ENCODE measurements at places on chromosomes 2 and 18. TPM values are rescaled to one million over a fixed set of nuclear protein-coding genes. Genes with fewer than 3 reads are reported as not detected.

- no peak for DNase-seq
Observed at GRCh38 chr2:136613096-136613495, 152.2 kb upstream of the THSD7B start.

HOXD8 gene
- total RNA-seq: not detected

DNA sequence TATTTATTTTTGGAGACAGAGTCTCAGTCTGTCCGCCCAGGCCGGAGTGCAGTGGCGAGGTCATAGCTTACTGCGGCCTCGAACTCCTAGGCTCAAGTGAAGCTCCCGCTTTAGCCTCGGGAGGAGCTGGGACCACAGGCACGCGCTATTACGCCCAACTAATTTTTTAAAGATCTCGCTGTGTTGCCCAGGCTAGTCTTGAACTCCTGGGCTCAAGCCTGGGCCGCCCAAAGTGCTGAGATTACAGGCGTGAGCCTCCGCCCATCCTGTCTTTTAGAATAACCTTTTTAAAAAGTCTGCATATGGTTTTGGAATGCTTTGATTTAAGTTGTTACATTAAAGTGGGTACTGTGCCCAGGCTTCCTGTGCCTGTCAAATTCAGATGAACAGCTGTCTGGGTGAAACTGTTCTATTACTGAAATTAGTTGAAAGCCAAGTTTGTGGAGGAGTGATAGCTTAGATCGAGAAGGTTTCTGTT is 944 bp downstream of the RAB3GAP1 start:
- DNase-seq: no peak

DNA sequence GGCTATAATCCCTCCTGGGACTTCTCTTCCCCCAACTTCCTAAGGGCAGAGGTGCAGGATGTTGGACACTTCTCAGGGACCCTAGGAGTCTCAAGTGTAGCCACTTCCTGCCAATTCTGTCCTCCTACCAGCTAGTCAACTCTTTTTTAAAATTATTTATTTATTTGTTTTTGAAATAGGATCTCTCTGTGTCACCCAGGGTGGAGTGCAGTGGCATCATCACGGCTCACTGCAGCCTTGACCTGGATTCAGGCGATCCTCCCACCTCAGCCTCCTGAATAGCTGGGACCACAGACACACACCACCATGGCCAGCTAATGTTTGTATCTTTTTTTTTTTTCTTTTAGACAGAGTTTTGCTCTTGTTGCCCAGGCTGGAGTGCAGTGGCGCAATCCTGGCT is 11.5 kb downstream of the SFTPB start:
- DNase-seq: no peak

- no peak for DNase-seq
Observed at GRCh38 chr18:23811176-23811575, 121.9 kb downstream of the LAMA3 start.

RESP18 gene
- total RNA-seq: not detected

- peak; percentile 58 for DNase-seq
Observed at GRCh38 chr2:220025207-220025606, 397.8 kb downstream of the SLC4A3 start.

GRCh38 chr2:71277536-71278103 is 50.7 kb upstream of the PAIP2B start:
- peak; percentile 24 for DNase-seq

DNA sequence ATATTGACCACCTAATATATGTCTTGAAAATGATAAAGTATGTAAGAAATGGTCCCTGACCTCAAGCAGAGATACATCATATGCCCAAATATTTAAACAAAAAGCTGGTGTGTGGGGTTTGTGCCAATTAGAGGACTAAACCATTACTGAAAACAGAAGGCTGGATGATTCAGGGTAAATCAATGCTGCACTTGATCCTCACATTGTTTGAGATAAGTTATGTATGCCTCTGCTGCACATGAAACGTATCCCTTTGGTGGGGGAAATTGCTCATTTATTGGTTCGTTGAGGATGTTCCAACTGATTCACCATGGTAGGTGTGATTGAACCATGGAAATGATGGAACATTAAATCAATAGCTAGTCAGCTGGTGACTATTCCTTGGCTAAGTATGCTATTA is 24.7 kb upstream of the DARS1 start:
- DNase-seq: no peak

MPP4 gene
- total RNA-seq: not detected

- no peak for DNase-seq
Observed at GRCh38 chr2:127829845-127830246, 18.9 kb upstream of the WDR33 start.

IL36RN gene
- not detected for total RNA-seq

- DNase-seq: no peak
Observed at GRCh38 chr18:23921716-23922285, 92.8 kb upstream of the TTC39C start.

DNA sequence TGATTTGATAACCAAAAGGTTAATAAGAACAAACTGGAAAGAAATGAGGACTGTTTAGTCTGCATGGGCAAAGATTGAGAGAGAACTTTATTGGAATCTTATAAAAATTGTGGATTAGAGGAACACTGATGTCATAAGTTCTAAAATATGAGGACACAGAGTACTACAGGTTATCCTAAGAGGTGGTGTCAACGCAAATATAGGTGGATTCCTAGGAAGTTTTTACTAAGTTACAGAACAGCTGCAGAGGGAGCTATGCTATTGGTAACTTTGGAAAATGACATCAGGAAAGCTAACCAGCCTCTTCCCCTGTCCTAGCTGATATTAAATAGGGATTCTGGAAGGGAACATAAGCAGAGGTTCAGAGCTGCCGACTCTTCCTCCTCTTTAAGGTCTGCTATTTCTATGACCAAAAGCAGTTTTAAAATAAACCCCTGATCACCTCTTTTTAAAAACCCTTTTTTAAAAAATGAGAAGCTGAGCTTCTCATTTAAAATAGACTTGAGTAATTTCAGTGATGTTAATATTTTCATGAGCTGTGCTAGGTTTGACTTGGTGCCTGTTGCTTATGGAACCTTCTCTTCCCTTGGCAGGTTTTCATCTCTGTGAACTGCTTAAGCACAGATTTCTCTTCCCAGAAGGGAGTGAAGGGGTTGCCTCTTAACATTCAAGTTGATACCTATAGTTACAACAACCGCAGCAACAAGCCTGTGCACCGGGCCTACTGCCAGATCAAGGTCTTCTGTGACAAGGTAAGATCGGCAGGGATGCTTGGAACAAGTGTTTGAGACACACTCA is 34.2 kb downstream of the GRHL1 start:
- DNase-seq: no peak

- DNase-seq: peak; percentile 89
Observed at GRCh38 chr18:45324495-45325113, 290.7 kb upstream of the SLC14A2 start.

DNA sequence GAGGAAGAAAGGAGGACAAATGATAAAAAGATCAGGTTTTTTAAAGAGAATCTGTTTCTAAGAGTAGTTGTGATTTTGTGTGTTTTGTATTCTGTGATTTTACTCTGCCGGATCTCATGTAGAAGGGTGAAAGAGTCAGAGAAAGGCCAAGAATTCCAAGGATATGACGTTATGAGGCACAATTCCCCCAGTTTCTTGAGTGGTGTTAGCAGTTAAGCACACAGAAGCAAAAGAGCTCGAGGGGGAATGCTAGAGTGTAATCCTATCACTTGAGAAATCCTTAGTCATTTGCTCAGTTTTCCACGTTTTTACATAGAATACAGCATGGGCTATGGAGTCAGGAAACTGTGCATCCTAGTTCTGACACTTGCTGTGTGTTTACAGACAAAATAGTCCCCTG is 34.8 kb downstream of the METTL4 start:
- DNase-seq: peak; percentile 17

DNA sequence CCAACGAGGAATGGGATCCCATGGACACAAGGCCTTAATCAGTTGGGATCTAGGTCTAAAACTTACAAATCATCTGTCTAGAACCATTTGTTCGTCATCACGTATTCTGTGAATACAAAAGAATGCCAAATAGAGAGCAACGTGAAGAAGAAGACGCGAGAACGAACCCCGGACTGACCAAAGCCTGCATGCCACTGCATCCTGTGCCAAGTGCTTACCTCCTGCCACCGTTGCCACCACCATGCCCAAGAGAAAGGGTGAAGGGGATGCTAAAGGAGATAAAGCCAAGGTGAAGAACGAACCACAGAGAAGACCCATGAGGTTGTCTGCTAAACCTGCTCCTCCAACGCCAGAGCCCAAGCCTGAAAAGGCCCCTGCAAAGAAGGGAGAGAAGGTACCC is 30.2 kb downstream of the ITSN2 start:
- no peak for DNase-seq

DNA sequence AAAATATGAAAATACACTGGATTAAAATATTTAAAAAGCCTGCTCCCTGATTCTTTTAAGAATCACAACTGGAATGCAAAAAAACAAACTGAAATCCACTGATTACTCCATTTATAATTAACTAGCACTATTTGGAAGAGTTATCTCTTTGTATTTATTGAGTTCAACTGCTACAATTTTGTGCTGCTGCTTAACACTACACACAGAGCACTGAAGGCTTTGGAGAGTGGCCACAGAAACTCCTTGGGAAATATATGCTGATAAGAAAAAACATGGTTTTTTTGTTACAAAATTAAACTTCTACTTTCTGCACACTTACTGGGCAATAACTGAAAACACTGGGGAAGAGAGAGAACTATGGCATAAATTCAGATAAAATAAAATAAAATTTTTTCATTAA is 19.8 kb upstream of the BZW1 start:
- no peak for DNase-seq
